ENCODE measurements at places on chromosomes 2 and 18.

DNA sequence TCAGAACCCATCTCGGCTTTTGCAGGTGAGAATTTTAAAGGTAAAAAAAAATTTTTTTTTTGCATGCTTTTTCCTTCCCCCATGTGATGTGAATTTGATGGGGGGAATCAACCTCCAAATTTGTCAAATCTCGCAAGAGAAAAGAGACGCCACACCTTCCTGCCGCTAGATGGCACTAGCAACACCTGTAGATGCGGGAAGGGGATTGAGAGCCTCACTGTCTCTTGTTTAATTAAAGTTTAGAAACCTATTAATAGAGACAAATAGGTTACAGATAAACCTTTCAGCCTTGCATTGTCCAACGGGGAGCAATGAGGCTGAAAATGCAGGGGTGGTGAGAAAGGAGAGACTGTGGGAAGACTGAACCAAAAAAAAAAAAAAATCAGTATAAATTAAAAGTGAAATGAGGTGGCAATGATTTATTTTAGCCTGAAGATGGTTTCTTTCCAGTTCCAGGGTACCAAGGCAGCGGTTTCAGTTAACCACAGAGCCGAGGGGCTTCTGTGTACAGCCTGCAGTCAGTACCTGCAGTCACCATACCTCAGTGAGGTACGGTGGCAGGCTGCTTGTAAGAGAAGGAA lies 84.6 kb downstream of the NRP2 start:
- peak; percentile 32 for ATAC-seq

GRCh38 chr2:119888680-119889079 lies 124.2 kb upstream of the EPB41L5 start:
- no peak for ATAC-seq

- ATAC-seq = no peak
Measured at GRCh38 chr2:105926960-105927678, 182.4 kb downstream of the NCK2 start.

DNA sequence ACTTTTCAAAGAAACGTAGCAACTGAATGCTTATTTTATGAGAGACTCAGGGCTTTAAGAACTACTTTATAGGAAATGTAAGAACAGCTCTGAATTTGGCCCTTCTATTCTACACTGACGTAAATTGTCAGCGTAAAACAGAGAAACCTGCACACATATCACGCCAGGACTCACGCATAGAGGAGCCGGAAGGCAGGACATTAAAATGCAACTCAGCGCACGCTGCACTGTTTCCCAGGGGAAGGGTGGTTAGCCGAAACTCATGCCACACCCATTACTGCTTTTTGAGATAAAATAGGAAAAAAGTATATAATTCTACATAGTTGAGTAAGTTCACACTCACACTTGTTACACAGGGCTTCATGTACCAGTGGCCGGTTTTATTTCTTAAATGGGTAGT lies 7.4 kb downstream of the TUBB6 start:
- peak; percentile 9 for ATAC-seq

DNA sequence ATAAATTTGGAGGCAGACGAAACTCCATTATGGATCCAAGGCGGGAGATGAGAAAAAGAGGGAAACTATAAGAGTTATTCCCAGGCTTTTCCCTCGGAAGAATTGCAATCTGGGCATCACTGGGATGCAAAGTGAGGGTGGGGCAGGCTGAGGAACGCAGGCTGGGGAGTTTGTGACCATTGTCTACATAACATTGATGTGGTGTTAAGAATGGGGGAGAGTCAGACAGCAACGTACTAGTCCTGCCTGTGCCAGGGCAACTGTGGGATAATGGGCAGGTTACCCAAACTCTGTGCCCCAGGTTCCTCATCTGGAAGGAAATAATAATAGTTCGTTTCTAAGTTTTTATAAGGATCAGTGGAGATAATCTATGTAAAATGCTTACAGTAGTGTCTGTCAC lies 84.4 kb upstream of the SIX2 start:
- ATAC-seq = no peak

- no peak for ATAC-seq
Measured at GRCh38 chr2:45285311-45285710, 276.1 kb upstream of the SIX2 start.

DNA sequence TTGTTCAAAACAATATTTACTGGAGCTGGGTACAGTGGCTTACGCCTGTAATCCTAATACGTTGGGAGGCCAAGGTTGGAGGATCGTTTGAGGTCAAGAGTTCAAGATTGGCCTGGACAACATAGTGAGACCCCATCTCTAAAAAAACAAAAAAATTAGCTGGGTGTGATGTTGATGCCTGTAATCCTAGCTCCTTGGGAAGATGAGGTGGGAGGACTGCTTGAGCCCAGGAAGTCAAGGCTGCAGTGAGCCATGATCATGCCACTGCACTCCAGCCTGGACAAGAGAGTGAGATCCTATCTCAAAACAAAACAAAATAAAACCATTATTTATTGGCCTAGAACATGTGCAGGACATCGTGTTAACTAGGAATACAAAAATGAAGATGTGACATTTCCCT lies 77.5 kb downstream of the COLEC12 start:
- ATAC-seq = no peak

GRCh38 chr2:19109518-19109917 lies 248.9 kb downstream of the OSR1 start:
- no peak for ATAC-seq

DNA sequence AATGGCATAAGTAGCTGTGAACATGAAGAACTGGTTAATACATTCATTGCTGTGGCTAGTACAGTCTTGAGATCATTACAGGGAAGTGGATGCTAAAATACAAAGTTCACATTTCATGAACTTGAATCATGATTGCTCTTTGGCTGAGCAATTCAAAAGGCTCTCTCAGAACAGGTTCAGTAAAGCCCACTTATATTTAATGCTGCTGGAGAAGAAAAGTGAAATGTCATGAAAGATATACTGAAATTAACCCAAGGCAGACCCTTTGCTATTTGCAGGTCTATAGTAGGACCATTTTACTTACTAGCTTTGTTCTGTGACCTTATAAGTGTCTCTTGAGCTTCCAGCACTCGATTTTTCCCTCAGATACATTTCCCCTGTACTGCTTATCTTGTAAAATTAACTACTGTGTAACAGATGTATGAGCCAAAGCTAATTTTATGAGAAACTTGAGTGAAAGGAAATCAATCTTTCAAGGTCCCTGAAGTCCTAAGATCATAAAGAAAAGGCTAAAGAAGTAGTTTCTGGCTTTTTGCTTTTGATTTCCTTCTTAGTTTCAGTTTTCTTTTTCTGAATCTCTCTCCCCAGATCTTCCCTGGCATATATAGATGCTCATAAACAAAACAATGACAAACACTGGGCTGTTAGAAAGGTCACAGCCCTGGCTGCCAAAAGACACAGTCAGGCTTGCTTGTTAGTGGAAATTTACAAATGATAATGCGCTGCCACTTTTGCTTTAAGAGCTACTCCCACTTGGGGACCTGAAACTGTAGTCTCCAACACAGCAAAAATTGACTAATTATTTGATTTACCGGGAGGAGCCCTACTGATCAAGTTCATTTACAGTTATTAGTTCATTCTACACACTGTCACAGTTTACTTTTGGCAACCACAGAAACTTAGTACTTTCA lies 132.7 kb upstream of the XPO1 start:
- peak; percentile 86 for ATAC-seq

DNA sequence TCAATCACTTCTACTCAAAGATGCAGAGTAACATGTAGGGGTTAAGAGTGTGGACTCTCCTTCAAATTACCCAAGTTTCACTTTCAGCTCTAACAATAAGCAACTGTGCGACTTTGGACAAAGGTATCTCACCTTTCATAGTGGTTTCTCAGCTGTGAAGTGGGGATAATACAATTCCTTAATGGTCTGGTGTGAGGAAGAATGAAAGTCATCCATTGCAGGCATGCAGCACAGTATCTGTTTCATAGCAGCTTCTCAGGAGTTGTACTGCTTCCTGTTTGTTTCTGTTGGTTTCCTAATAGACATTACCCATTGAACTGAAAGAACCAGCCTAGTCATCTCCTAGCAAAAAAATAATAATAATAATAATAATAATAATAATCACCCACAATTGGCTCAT lies 74.4 kb downstream of the DDX18 start:
- no peak for ATAC-seq

DNA sequence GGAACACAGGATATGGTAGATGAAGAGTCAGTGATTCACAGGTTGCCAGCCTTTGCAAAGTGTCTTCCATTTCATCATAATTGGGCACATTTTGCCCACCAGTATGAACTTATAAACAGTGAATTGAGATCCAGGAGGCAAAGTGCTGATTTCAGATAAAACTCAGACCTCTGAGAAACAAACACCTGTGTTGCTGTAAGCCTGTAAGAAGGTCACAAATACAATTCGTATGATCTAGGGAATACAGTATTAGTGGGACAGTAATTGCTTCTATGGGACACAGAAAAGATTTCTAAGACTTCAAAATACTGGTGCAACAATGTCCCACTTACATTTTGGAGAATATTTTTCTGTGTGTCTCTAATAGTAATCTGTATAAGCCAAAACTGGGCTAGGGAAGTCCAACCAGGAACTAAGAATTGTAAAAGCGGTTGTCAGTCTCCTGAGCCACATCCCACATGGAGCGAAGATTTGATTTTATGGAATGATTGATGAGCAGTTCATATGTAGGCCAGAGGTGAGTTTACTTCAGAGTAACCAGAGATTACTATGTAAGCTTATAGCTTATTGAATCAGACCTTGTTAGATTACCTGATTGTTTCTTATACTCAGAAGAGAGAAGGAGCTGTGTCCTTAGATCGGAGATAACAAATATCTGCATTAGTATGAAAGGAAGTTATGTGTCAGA lies 728.4 kb downstream of the LRRTM4 start:
- ATAC-seq = no peak
